ENCODE measurements at places on chromosomes 3 and 15.
A peak's percentile ranks its signal among the peaks of the same experiment; 100 is the strongest.

DNA sequence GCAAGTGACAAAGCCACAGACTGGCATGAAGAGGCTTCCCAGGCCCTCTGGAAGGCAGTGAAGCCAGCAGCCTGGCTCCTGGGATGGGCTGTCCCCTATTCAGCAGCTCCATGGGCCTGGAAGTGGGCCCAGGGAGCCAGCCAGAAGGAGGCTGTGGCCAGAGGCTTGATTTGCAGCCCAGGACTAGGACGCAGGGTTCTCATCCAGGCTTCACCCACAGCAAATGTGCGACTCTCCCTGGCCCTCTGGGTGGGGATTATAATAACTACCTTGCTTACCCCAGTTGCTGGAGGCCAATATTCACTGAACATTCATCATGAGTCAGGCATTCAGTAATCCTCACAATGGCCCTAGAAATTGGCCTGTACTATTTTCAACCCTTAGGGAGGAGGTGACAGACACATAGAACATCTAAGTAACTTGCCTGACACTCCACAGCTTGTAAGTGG is 24.6 kb upstream of the SRP14 start:
- no peak for DNase-seq

DNA sequence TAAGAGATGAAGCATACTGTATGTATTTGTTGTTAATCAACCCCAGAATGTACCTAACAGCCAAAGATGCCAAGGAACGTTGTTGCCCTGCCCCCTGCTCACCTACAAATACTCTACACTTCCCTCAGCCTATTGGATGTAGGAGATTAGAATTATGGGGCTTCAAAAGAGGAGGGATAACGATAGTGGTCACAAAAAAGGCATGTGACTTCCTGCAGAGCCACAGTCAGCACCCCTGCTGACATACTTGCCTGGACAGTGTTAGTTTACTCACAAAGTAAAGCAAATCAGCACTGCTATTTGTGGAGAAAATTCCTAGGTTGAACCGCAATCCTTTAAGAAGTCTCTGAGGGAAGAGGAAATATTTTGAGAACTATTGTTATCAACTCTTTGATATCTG is 37.9 kb downstream of the PARP15 start:
- DNase-seq: no peak

GRCh38 chr15:33375236-33375635 is 64.5 kb downstream of the RYR3 start:
- no peak for DNase-seq

GRCh38 chr3:16618721-16619120 is 13.5 kb upstream of the DAZL start:
- DNase-seq: no peak

DNA sequence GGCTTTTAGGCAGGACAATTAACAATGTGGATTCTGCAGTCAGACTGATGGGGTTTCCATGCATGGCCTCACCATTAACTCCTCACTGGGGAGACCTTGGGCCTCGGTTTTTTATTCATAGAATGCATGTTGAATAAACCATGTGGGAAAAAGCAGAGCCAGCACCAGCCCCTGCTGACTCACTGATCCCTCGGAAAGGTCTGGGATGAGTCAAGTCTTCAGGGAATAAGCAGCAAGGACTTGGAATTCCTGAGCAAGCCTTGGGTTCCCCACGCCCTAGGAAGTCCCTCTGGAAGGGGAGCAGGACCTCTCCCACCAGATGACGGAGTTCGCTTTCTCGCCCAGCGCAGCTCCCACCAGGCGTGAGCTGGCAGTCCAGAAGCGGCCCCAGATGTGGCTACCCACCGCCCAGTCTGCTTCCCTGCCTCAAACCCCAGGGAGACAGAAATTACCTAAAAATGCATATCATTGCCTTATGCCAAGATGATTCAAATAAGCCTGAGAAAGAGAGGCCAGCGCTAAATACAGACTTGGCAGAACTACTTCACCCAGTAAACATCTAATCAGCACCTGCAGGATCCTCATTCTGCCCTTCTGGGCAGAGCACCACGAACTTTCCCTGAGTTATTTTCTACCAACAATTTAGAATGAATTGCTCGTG is 45.4 kb downstream of the BTD start:
- no peak for DNase-seq

- DNase-seq: peak; percentile 15
These were observed 566 bp downstream of the ETV5 start for GRCh38 chr3:186108106-186108940.

- DNase-seq: no peak
These were observed 50.4 kb downstream of the GPR171 start for GRCh38 chr3:151152455-151153079.

DNA sequence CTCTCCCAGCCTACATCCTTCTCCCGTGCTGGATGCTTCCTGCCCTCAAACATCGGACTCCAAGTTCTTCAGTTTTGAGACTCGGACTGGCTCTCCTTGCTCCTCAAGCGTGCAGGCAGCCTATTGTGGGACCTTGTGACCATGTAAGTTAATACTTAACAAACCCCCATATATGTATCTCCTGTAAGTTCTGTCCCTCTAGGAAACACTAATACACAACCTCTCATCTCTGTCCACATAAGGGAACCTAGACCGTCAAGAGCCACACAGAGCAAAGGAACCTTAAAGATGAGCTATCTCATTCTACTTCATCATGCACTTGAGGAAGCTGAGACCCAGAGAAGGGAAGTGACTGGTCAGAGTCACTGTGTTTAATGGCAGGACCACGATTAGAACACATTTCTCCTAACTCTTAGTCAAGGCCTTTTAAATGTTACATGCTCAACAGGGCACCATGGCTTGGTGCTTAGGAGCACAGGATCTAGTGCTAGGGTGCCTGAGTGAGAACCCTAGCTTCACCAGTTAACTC is 50.3 kb downstream of the NPTN start:
- no peak for DNase-seq

DNA sequence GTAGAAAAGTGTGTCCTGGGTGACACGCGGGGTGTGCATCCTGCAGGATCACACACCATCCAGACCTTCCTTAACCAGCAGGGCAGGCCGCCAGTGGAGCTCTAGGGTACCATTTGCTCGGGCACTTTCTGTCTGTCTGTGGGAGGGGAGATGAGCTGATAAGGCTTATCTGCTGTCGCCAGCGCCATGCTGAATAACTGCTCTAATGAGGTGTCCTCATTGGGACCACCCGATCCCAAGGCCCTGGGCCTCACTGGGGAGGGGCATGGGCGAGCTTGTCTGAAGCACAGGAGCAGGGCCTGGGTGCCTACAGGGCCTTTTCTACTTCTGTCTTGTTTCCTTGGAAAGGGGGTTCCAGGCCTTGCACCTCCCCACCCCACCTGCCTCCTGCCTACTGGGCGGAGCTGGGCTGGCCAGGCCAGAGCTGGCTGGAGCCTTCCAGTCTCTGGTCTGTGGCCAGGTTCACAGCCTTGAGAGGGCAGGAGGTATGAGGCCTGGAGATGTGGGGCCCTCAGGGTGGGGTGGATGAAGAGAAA is 2.5 kb upstream of the GATA2 start:
- no peak for DNase-seq

DNA sequence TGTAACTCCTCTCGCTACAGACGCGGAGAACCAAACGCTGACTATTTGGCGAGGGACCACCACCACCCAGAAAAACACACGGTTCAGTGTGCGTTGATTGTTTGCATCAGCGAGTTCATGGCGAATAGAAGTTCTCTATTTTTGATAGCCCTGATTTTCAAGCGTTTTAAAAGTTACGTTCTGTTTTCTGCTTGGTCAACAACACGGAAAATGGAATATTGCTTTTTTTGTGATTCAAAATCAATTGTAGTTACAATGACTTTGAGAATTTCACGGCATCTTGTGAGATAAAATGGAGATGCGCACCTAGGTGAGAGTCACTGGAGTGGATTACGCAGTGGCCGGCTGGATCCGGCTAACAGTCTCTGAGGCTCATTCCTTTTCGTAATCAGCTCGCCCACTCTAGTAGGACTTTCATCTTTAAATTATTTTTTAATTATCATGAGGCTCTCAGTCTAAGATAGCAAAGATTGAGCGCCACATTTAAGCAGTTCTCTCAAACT is 54.8 kb downstream of the CCDC54 start:
- DNase-seq: no peak

Measured in activated naive CD4-positive, alpha-beta T cell treated with Interleukin-2 at 50 U/mL for 16 hours (primary cell).